ENCODE measurements at places on chromosomes 1 and 21.

GRCh38 chr1:33346927-33347649, 26.2 kb upstream of the A3GALT2 start:
- DNase-seq: no peak

DNA sequence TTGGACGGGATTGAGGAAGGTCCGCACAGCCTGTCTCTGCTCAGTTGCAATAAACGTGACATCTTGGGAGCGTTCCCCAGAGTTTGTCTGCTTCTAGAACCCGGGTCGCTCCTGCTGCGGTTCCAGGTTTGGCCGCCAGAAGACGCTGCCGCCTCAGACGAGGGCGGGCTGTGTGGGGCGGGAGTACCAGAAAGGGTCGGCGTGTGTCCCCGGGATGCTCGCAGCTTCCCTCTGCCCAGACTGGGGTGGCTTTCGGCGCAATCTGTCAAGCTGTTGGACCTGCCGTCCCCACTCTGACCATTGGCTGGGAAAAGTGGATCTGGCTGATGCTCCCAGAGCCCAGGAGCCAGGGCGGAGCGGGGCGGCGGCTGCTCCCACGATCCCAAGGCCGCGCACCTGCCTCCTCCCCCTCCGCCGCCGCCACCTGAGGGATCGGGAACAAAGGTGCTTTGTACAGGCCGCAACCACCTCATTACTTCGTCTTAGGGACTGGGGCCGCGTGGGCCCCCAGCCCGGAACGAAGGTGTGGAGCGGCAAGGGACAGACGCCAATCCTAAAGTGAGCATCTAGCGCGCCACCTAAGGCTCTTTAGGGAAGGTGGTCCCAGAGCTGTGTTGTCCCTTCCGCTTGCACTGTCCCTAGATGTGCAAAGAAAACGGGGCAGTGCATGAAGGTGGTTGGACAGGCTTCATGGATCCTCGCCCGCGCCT, 683 bp upstream of the EFNA4 start:
- no peak for DNase-seq

DNA sequence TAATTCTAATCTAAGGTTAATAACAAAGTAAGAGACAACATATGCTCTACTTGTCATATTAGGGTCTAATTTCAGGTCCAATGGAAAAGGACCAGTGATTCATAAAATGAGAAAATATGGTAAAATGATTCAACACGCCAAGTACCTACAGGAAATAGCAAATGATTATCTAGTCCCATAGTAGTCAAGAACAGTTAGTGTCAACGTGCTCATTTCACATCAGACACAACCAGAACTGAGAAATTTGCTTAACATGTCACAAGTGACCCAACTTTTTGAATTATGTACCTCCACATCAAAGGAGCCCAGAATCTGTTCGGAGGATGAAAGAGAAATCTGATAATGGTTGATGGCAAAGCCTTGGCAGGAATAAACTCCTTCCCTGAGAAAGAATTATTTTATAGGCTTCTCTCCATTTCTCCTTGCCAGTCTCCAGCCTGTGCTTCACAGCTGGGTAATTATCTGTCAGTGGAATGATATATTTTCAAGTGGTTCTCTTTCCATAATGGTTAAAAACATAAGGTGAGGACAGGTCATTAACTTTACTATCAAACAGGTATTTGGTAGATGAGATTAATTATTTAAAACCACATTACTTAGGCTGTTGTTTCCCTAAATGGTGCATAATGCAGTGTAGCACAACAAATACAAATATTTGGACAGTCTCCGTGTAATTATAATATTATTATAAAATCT, 83.2 kb downstream of the APP start:
- DNase-seq: no peak

DNA sequence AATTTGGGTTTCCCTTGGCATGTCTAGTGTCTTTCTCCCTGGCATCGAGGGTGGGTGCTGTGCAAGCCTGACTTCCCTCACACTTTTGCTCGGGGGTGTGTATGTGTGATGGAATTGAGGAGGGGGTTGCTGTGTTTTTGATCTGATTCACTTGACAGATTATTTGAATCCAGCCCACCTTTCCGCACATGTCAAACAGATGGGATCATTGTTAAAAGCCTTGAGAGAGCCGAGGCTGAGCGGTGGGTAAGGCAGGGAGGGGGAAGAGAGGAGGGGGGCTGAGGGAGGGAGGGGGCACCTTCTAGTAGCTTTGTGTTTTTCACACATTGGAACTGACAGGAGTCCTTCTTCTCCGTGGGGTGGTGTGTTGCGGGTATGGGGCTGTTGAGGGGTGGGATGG, 90.0 kb downstream of the PAPPA2 start:
- DNase-seq: no peak

- DNase-seq: no peak
Measured at GRCh38 chr1:109020693-109021257, 21.1 kb downstream of the WDR47 start.

DNA sequence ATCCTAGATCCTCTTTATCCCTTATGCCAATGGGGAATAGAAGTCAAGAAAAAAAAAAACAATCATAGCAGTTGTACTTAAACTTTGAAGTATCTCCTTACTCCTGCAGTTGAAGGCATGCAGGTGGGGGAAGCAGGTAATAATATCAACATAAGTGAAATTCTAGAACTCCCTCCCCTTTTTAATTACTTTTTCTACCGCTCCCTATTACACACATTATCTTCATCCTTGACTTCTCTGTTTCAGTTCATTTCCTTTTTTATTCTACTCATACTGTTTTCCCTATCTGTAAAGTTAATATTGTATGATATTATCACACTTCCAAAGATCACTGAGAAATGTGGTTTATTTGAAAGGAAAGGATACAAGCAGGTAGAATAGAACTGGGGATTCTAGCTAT, 962.0 kb downstream of the PLA2G4A start:
- DNase-seq: no peak

GRCh38 chr1:54845772-54846171, 41.2 kb downstream of the DHCR24 start:
- no peak for DNase-seq

- DNase-seq: no peak
Measured at GRCh38 chr1:87666681-87667080, 338.0 kb downstream of the LMO4 start.

GRCh38 chr1:205227584-205228013, at the start of gene TMCC2:
TMCC2 (plus strand) TSS chr1:205227946; CDS start chr1:205228565, 619 bp downstream.
- DNase-seq: peak; percentile 75
